ENCODE measurements at places on chromosomes 1 and 21.

GRCh38 chr1:216416488-216416887, 6.8 kb downstream of the USH2A start:
- DNase-seq, result no peak

DNA sequence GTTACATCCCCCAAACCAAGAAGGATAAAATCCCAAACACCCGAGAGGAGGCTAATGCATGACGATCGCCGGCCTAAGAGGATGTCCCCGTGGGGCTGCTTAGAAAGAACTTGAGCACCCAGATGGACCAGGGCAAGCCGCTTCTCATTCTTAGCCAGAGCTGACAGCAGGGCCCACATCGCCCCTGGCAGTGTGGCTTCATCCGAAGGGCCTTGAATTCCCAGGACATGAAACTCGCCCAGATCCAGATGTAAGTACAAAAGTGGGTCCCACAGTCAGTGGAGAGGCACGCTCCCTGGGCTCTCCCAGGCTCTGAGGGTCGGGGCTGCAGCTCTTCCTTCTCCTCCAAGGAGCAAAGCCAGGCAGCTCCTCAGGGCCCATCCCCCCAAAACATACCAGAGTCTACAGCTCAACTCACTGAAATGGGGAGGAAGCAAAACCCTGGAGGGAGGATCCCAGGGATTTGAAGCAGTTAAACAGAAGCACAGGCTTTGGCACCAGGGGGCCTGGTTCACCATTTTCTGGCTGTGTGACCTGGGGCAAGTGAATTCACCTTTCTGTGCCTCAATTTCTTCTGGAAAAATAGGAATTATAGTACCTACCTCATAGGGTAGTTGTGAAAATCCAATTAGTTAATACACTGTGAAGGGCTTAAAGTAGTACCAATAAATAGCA, 85.6 kb downstream of the MAN1C1 start:
- DNase-seq, result no peak

DNA sequence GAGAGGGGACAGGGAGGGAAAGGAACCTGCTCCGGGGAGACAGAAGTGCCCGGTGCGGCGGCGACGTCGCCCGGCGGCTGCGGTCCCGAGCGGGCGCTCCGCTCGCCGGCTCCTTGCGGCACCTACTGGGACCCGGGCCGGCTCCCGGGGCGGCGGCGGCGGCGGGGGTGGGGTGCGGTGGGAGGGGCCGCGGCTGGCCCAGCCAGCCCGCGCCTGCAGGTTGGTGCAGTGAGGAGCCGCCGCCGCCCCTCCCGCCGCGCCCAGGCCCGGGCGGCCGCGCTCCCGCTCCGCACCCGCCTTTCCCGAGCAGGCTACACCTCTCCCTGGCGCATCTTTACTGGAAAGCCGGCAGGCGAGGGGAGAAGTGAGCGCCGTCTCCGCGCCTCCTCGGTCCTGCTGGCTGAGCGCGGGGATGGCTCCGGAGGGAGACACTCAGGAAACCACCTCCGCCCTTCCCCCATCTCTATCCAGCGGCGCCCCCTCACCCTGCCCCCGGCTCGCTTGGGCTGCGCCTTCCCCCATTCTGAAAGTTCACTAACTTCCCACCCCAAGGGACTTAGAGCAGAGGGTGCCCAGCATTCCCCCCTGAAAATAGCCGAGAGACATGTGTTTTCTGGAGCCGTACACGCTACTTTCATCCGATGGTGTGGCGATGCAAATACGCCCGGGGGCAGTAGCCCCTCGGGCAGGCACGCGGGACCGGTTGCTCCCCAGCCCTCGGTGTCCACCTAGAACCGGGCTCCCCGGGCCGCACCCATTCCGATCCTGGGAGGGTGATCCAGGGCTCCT, at the start of gene PLD5:
TSS of gene PLD5 (minus strand) at position 127 of the 789 bp plus-strand sequence.
- no peak for DNase-seq

DNA sequence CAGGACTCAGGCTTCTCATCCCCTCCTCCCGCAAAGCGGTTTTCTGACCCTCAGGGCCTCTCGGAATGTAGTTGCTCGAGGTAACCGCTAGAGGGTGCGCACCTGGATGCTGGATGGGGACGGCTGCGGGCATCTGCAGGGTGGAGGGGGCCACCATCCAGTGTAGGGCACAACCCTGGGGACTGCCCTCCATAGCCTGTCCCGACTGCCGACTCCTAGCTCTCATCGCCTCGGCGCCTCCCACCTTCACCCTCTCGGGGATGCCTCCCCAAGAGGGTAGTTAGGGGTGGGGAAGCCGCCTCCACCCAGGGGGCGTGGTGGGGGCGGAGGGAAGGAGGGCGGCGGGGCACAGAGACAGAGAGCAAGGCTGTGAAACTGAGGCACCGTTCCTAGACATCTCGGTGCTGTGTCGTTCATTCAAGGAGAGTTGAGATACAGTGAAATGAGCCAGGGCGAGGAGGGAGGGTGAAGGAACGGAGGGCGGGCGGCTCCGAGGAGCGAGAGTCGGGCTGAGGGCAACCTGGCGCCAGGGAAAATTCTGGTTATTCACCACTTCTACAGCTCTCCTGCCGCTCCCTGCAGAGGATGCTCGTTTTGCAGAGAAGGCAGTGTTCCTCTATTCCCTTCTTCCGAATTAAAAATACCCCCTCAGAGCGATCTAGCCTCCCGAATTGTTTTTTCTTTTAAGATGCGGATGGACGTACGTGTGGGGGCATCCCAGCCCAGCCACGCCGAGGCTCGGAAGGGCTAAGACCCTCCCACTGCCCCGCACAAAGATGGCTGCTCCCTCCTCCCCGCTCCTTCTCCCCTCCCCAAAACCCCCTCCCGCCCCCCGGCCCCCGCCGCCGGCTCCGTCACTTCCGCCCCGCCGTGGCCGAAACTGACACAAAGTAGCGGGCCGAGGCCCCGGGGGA, at the start of gene ATP8B2:
TSS of gene ATP8B2 (plus strand) at position 857 of the 914 bp plus-strand sequence. CDS start 2,617 bp downstream, outside the sequence.
- DNase-seq, result peak; percentile 65

DNA sequence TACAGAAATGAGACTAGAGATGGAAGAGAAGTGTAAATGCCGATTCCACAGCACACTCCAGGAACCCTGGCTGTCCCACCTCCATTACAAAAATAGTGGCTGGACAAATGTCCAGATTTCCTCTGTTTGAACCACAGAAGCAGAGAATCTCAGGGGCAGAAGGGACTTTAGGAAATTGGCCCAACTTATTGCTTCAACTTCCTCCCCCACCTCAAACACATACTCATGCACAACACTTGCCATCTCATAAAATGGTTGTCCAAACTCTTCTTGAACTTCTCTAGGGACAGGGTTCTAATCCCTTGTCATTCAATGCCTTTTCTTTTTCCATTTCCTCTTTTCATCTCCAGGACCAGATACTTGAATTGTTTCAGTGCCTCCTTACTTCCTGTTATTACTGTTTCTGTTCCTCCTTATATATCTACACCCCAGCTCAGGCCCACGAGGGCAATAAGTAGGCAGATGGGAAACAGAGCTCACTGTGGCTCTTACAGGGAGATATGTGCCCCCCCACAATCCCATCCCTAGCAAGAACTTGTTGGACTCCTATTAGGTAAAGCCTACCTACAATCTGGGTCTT, 8.5 kb upstream of the B4GALT3 start:
- DNase-seq, result no peak

- DNase-seq, result no peak
These were observed 10.0 kb downstream of the C2CD2 start for GRCh38 chr21:41943851-41944250.

DNA sequence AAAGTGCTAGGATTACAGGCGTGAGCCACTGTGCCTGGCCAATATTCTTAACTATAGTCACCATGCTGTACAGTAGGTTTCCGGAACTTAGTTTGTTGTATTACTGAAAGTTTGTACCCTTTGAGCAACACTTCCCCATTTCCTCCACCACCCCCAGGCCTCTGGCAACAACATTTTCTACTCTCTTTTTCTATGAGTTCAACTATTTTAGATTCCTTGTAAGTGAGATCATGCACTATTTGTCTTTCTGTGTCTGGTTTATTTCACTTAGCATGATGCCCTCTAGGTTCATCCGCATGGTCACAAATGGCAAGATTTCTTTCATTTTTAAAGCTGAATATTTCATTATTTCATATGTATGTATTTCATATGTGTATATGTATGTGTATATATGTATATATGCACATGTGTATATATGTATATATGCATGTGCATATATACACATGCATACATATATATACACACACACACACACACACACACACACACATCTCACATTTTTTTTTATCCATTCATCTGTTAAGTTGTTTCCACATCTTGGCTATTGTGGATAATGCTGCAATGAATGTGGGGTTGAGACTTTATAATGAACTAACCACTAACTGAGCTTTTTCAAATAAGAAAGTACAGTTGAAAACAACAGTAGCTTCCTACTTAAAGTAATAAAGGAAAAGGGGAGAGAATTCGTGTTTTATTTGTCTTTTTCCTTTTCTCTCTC, 256.8 kb upstream of the C1orf105 start:
- DNase-seq, result no peak

- no peak for DNase-seq
These were observed 74.0 kb upstream of the ADAMTS5 start for GRCh38 chr21:27040738-27041469.

GRCh38 chr1:55250399-55251075, 35.4 kb upstream of the USP24 start:
- DNase-seq, result no peak

DNA sequence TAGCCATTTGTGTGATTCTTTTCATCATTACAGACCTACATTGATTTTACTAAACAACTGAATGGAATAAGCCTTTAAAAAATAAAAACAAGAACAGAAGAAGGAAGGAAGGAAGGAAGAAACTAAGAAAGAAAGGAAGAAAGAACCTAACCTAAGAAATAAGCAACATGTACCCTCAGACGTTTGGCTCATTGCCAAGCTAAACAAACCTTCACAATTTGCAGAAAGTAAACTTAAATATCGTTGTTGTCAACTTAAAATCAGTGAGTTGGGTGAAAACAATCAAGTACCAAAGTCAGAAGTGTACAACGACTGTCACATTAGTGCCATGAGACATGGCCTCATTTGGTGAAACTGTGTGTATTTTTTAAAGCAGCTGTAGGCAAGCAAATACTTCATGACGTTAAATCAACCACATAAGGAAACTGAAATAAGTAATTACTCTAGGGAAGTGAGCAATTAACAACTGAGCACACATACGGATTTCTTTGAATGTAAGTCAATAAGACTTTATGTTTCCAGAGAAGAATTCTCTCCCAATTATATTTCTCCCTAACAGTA, 313.1 kb upstream of the TMPRSS15 start:
- no peak for DNase-seq

DNA sequence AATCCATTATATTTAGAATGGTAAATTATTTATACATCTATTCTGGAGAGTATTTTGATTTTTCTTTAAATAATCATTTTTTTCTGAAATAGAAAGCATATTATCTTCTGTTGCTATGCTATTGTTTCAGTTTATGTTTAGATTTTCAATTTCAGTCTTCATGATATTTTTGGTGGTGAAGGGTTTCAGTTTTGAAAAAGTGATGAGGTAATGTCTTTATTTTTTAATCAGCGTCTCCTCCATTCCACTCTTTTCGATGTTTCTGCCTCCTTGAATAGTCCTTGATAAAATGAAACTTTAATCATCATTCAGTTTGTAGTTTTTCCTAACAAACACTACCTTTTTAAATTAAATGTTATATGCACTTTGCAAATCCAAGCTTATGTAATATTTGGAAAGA, 428.6 kb downstream of the PTPRC start:
- DNase-seq, result no peak

- DNase-seq, result no peak
These were observed 46.1 kb upstream of the LIN9 start for GRCh38 chr1:226355016-226355415.

DNA sequence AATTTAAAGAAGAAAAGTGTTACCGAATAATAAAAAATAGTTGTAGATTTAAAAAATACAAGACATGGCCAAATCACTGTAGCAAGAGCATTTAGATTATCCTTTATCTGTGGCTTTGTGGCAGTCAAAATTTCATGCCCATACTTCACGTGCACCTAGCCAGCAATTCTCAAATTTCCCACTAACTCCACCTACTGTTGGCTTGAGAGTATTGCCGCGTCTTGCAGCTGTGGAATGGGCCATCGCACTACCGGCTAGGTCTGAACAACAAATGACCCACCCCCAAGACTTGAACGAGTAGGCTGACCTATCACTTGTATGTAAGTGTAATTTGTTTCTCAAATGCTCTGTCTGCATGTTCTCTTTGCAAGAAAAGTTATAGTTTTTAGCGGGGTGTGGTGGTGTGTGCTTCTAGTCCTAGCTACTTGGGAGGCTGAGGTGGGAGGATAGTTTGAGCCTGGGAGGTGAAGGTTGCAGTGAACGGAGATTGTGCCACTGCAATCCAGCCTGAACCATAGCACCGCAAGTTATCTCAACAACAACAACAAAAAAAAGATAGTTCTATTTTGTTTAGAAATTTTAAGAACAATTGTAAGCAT, 4.1 kb downstream of the KRTAP13-4 start:
- DNase-seq, result no peak

GRCh38 chr1:34186741-34187494, 10.2 kb downstream of the C1orf94 start:
- DNase-seq, result no peak

GRCh38 chr1:153206631-153207030, 3.4 kb downstream of the LELP1 start:
- no peak for DNase-seq

DNA sequence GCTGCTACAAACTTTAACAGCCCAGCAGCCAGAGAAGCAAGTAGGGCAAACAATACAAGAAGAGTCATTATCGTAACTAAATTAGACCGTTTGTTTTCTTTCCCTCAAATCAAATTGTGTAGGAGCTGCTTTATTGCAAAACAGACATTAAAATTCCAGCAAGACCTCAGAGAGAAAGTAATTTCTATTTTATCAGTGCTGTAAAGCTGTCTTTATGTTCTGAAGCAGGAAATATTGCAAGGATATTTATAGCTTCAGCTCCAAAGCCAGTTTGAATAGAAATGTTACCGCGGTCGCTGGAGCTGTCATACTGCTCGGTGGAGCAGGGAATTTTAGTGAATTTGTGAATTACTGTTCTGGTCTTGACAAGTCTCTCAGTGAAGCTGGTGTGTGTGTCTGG, 503.8 kb upstream of the PLXNA2 start:
- no peak for DNase-seq

DNA sequence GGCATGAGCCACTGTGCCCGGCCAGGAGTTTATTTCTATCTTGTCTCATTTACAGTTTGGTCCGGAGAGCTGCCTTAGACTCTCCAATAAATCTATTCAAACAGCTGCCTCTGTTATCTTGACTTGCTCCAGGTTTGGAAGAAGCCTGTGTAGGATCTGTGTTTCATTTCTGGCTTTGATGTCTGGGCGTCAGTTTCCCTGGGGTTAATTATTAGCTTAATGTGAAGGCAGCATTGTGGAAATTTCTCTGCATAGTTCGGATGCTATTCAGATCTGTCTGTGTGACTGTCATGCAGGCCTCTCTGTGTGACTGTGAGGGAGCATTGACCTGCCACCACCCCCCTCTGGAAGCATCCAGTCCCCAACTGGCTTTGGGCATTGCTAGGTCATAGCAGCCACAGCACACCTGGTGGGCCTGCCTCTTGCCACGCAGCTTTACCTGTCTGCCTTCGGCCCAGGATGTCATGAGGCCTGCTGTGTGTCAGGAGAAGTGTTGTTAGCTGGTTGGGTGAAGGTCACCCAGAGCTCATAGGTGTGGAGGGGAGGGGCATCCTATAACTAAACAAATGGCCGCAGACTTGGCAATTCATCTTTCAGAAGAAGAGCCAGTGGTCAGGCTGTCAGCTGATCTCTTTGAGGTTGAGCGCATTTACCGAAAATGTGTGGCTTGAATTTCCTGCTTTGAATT, 9.8 kb downstream of the IFNGR2 start:
- no peak for DNase-seq

- no peak for DNase-seq
These were observed 10.4 kb downstream of the C1orf226 start for GRCh38 chr1:162391790-162392563.
